Stimulated activated naive CD4-positive, alpha-beta T cell treated with Interleukin-2 at 50 U/mL for 16 hours (primary cell): ENCODE measurements at places on chromosomes 6 and 20.

DNA sequence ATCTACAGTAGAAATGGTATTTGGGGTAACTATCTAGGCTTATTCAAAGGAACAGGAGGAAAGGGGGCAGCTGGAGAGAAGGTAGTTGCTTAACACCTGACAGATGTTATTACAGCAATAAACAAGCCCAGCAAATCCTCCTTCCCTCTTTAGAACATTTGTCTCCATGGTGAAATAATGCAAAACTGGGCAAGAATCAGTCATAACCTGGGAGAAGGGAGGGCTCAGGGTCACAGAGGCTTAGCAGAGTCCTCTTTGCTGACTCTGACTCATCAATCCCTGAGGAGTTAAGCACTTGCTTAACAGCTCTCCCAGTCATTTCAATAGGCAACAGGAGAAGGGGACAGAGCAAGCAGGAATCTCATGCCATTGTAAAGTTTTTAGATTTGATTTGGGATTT, 230.3 kb downstream of the IBTK start:
- DNase-seq = no peak

GRCh38 chr20:25117990-25118389, 36.0 kb upstream of the VSX1 start:
- no peak for DNase-seq

- no peak for DNase-seq
Observed at GRCh38 chr6:168244961-168245551, 74.5 kb downstream of the DACT2 start.

GRCh38 chr6:159680104-159680503, 12.9 kb downstream of the SOD2 start:
- no peak for DNase-seq

DNA sequence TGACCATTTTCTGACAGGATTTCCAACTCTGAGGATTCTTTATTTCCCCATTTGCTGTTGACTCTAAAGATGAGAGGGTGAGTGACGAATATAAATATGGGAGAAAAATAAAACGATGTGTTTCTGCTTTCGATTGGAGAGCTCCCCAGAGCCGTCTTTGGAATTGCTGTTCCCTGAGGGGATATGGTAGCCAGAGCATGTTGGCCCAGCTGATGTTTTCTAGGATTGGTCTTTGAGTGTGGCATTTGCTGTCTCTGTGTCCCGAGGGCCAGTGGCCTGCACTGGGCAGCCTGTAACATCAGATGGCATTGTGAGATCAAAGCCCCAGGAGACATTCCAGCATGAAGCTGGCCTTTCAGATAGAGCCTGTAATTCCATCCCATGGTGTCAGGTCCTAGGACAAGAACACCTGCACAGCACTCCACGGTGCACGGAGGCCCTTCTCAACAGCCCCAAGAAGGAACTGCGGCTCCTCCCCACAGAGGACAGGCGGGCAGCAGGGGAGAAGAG, 26.7 kb downstream of the PKIG start:
- DNase-seq = no peak

- DNase-seq = no peak
Observed at GRCh38 chr6:137223370-137224131, 4.4 kb upstream of the IFNGR1 start.

DNA sequence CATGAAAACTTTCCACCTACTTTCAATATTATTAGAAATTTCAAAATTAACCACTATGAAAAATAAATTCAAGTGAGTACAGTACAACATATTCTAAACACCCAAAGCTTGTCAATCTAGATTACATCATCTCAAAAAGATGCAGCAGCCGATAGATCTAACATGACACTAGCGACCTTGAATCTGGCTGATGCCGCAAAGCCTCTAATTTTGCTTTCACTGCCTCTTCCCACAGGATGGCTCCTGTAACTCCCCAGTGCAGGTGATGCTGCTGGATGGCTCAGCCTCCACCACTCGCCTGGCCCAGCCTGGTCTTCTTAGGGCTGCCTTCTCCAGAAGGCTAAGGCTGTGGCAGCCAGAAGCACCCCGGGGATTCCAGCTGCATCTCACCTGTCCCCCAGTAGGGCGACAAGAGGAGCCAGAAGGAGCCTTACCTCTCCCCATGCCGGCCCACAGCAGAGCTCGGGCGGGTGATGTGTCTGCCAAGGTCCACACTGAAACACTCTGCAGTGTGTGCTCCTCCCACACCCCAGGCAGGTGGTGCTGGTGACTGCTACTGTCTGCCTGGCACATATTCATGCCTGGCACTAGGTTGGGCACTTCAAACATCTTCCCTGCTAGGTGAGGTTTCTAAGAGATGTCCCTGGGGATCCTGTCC, 82.1 kb downstream of the SLC23A2 start:
- no peak for DNase-seq

DNA sequence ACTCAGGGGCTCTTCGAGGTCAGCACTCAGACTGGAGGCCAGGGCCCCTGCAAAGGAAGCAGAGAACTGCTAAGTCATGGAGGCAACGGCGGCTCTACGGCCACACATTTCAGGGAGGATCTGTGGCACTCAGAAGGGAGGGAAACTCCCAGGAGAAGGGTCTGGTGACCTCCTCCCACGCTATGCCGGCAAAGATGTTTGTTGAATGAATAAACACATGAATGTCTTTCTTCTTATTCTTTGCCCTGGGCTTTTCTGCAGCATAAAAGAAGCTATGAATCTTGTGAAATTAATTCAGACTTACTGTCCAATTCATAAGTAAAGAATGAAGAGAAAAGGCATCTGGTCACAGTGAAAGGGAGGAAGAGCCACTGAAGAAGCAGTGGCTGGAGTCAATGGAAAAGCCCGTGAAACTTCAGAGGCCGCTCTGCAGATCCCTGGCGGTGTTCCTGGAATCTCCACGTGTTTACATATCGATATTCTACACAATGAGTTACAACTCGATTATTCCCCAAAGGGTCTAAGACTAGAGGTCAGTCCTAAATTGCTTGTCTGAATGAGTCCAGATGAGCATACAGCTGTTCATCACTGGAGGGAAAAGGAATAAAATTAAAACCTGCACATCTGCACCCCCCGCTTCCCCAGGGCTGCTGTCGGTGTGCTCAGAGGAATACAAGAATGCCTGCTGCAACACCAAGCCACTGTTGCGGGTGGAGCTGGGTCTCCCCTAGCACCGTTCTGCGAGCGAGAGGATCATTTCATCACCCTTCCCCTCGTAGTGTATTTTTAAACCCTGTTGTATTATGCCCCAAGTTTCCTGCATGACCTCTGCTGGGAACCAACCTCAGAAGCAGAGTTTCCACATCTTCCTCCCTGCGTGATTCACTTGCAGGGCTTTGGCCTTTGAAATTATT, 25.6 kb downstream of the INSM1 start:
- DNase-seq = no peak

- DNase-seq = no peak
Observed at GRCh38 chr6:124941259-124941658, 21.0 kb upstream of the RNF217 start.

DNA sequence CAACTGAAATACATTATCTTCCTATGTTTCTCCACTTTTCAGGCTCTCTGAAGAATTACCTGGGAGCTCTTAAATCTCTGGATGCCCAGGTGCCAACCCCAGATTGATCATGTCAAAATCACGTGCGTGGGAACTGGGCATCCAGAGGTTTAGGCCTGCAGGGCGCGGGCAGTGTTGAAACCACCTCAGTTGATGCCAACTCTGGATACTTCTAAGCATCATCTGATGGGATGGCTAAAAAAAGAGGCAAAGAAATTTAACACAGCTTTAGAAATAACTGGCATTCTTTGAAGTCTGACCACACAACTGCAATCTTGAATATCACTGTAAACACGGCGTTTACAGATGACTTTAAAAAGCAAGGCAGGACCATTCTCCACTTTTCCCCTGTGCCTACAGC, 41.9 kb downstream of the PTGIS start:
- DNase-seq = no peak

DNA sequence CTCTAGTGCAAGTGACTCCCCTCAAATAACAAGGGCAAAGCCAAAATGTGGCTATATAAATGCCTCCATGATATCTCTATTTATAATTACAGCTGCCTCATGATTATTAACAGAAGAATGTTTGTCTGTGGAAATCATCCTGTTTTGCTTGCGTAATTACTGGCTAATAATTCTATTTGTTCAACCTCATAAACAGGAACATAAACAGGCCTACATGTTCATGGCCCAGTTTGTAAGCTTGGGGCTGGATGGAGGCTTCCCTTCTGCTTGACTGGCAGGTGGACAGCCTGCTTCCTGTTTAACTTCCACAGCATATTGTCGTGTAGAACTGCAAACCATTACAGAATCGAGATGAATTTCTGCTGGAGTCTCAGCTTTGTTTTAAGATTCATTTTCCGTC, 766.0 kb upstream of the MAP3K7 start:
- no peak for DNase-seq

DNA sequence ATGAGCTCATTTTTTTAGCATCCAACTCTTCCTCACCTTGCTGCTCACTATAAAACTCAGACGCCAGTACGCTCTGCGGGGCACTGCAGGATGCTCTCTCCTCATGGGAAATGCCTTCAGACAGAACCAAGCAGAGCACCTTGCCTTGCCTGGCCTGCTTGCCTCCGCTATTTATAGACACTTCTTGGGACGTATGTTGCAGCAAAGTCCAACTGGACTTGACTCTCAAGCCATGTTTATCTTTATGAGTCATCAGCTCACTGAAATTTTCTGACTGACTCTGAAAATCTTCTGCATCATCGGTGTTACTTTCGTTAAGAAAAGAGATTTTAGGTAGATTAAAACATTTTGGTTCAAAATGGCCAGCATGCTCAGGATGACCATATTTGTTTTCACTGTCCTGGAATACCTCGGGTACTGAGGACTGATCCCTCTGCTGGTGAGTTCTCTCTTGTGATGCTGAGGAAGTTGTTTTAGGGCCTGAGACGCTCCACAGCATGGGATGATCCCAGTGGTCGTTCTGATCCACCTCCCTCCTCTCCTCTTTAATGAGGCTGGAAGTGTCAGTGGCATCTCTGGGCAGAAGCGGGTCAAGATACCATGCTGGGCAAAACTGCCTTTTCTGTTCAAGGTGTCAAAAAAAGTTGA, 204.5 kb downstream of the KIF16B start:
- DNase-seq = no peak

- DNase-seq = no peak
Observed at GRCh38 chr6:127263481-127263880, 3.2 kb upstream of the RNF146 start.

DNA sequence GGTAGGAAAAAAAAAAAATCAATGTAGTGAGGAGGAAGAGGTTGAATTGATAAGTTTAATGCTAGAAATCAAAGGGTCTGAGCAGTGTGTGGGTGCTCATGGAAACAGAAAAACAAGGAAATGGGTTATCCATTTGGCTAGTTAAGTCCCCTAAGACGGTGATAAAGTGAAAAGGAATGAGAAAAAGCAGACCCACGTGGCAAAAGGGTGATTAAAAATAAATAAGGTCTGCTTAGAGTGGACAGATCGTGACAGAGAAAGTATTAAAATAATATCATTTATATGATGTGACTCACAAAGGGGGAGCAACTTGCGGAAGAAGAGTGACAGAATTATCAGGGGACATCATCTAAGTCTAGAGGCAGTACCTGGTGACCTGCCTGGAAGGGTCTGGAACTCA, 251.7 kb upstream of the THEMIS start:
- DNase-seq = no peak
